ENCODE measurements at places on chromosomes 3 and 15. TPM values are rescaled to one million over a fixed set of nuclear protein-coding genes. Genes with fewer than 3 reads are reported as not detected.

- no peak for DNase-seq
These were observed 78.9 kb downstream of the DGKG start for GRCh38 chr3:186283096-186283495.

- DNase-seq: peak; percentile 42
These were observed 156.2 kb downstream of the NLGN1 start for GRCh38 chr3:173553635-173554280.

DNA sequence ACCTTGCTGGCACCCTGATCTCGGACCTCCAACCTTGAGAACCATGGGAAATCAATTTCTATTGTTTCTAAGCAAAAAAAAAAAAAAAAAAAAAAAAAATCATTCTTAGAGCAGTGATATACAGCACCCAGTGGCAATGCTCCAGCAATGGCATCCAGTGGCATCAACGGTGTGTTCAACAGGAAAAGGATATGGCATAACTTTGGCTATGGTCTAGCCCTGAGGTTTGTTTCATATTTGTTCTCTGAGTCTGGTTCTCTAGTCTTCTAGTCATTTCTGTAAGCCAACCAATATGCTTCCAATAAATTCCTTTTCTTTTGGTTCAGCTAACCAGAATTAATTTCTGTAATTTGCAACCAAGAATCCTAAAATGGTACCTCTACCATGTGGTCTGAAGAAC is 19.2 kb downstream of the DENND4A start:
- DNase-seq: no peak

VIPR1 gene
- 60.4 TPM for total RNA-seq

SNX4 gene
- 20.0 TPM for total RNA-seq

LRRN1 gene
- not detected for total RNA-seq

NR1I2 gene
- 0.08 TPM for total RNA-seq

All from HT-29 (cell line).